NCI-H1694 treated with DMSO at 0.1 percent for 48 hours (cell line): ENCODE measurements at places on chromosomes 12 and 14.
A peak's percentile ranks its signal among the peaks of the same experiment; 100 is the strongest.

- no peak for DNase-seq
Measured at GRCh38 chr14:69760810-69761209, 6.1 kb upstream of the SRSF5 start.

GRCh38 chr14:104975481-104976197 lies 2.5 kb downstream of the AHNAK2 start:
- DNase-seq, result peak; percentile 49

DNA sequence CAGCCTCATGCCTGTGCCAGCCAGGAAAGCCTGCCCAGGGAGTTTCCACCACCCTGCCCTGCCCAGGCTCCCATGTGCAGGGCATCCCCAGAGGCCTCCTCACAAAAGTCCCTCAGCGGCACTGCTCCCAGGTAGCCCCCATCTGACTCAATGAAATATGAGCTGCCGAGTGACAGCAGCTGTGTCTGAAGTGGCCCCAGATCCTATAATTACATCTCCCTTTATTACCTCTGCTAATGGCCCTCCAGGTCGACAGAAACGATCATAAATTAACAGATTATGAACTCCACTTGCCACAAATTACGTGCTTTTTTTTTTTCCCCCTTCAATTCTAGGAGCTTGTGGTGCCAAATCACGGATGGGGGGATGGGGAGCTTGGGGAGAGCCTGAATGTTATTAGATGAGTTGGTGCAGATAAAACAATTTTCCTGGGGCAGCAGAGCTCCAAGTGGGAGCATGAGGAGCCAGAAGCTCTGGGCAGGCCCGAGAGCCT lies 110.4 kb downstream of the ESRRB start:
- peak; percentile 97 for DNase-seq

- no peak for DNase-seq
Measured at GRCh38 chr12:291153-291723, 28.6 kb upstream of the SLC6A13 start.

- DNase-seq, result no peak
Measured at GRCh38 chr14:73014105-73014504, 12.8 kb downstream of the ZFYVE1 start.

GRCh38 chr14:99902925-99903324 lies 109.7 kb downstream of the EML1 start:
- DNase-seq, result no peak

DNA sequence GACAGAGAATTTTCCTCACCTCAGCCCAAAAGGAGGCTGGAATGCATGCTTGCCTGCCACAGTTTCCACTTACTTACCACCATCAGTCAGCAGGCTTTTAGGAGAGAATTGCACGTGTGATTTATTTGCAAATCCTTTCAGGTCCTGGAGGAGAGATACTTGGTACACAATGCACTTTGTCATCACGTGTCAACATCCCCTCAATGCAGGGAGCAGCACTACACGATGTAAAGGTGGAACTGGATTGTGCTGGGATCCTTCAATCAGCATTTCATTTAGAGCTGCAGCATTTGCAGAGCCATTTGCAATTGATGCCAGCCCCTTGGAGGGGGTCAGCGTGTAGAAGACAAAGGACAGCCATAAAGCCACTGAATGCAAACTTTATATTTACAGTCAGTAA lies 218.1 kb downstream of the GLT1D1 start:
- no peak for DNase-seq

GRCh38 chr12:131761638-131762037 lies 50.7 kb downstream of the SFSWAP start:
- no peak for DNase-seq

GRCh38 chr14:64218344-64219240 lies 75.6 kb downstream of the ESR2 start:
- DNase-seq, result peak; percentile 77

DNA sequence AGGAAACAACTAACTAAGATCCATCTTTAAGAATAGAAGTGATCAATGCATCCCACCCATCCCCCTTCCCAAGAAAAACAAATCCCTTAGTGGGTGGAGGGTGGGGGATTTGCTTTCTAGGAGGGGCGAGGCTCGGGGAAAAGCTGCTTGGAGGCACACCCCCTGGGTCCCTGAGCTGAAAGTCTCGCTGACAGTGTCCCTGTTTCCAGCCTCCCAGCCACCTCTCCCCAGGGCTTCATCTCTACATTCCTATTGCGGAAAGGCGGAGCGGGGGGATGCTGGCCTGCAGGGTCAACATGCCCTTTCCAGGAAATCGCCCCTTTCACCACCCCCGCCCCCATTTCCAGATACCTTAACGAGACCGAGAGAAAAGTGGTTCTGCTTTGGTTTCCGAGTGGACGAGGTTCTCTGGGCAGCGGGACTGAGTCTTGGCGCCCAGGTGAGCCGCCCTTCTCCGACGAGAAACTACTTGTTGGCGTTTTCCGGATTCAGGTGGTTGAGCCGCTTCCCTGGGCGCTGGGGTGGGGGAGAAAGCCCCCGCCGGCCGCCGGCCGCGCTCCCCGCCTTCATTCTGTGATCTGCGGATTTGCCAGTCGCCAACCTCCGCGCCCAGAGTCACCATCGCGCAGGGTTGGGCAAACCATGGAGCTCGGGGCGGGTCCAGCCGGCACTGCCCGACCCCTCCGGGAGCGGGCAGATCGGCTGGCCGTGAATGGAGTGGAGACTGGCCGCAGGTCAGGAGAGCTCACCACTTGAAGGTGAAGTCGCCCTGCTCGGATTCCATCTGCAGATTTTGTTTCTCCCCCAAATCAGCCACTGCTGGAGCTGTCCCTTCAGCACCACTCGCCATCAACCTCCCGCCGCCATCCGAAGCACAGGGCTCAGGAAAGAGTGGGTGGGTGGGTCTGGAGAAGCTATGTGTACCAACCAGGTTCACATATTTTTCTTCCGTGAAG lies 505 bp downstream of the KCNC2 start:
- no peak for DNase-seq

DNA sequence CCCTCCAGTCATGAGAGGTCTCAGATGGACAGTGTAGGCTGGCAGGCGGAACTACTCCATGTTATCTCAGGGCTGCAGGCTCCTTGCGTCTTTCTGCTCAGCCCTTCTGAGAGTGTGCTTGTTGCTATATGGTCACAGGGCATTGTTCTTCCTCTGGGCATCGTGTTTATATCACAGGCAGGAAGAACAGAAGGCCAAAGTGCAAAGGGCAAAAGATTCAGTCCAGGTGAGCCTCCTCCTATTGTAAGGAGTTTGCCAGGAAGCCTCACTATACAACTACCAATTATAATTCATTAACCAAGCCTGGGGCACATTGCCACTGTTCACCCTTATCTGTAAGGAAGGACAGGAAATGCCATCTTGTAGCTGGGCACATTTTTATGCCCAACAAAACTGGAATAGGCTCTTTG lies 195.5 kb upstream of the KITLG start:
- no peak for DNase-seq

DNA sequence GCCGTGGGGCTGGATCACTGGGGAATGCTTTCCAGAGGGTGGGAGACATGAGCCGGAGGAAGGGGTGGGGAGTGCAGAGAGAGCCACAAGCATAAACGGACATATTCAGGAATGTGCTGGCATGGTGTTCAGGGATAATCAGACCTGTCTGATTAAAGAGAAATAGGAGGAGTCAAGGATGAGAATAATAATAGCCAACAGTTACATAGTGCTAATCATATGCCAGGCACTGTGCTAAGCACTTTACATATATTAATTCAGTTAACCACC lies 43.7 kb downstream of the LTBP2 start:
- no peak for DNase-seq

DNA sequence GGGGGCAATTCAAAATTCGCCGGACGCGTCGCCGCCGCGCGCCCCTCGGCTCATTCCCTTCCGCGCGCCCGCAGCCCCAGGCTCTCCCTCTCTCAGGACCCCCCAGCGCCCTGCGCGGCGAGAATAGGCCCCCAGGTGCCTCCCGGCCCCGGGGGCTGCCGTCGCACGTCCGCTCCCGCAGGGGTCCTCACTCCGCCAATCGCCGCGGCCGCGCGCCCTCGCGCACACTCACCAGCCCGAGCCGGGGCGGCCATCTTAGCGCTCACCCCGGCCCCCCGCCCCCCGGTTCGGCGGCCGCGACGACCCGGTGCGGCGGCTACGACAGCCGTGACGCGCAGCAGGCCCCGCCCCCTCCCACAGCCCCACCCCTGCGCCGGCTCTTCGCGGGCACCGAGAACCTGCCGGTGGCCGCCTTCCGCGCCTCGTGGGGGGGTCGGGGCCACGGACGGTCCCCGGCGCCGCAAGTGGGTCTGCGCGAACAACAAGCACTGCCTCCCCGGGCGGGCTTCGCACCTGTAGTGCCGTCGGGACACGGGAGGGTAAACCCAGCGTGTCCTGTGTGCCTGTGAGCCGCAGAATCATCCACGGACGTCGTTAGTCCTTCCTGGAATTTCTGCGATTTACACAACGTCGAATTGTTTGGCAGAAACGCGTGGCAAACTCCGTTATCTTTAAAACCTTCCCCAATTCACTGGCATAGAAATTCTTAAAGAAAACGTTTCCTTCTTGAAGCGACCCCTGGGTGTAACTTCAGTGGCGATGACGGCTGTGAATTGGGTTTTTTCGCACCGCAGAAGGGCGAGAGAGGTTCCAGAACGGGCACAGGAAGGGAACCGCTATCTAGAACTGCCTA lies 2.5 kb downstream of the USP44 start:
- DNase-seq, result no peak

- DNase-seq, result no peak
Measured at GRCh38 chr12:110649341-110649847, 35.5 kb downstream of the TCTN1 start.

DNA sequence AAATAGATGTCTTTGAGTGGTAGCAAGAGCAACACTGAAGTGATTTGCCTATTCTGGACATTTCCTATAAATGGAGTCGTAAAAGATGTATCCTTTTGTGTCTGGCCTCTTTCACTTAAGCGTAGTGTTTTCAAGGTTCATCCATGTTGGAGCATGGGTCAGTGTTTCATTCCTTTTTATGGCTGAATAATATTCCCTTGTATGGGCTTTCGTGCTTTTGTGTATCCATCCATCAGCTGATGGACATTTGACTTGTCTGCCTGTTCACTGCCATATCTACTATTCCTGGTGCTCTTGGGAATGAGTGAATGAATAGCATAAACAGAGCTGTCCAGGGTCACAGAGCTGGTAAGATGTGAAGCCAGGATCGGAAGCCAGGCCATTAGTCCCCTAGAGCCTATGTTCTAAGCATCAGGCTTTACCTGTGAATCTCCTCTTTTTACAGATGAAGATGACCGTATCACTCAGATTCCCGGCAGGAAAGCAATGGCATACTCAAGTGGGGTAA lies 1.8 kb upstream of the P2RX7 start:
- DNase-seq, result no peak

DNA sequence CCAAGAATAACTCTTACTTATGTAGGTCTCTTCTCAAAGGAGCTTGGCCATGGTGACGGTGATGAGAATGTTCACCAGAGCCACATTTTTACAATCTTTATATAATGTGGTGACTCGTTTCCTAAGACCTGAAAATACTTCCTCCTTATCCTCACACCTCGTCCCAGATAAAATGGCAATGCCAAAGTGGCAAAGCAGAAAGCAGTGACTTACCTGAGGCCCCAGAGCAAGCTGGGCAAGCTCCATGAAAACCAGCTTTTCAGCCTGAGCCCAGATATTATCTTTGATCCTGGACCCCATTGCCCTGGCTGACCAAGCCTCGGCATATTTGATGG lies 173.6 kb upstream of the PRMT8 start:
- DNase-seq, result no peak

- DNase-seq, result no peak
Measured at GRCh38 chr12:26255893-26256645, 60.7 kb downstream of the SSPN start.

GRCh38 chr14:93591506-93591905 lies 160.8 kb downstream of the UNC79 start:
- peak; percentile 55 for DNase-seq

DNA sequence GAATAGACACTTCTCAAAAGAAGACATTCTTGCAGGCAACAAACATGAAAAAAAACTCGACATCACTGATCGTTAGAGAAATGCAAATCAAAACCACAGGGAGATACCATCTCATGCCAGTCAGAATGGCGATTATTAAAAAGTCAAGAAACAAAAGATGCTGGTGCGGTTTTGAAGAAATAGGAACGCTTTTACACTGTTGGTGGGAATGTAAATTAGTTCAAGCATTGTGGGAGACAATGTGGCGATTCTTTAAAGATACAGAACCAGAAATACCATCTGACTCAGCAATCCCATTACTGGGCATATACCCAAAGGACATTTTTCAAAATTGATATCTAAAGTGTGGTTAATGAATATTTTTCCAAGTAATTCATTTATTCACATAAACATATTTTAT lies 39.6 kb upstream of the LIN7A start:
- DNase-seq, result no peak

GRCh38 chr12:122887819-122888212 lies 8.1 kb downstream of the VPS37B start:
- no peak for DNase-seq

- no peak for DNase-seq
Measured at GRCh38 chr14:102554821-102555819, 37.3 kb upstream of the RCOR1 start.

- DNase-seq, result no peak
Measured at GRCh38 chr12:106753526-106753925, 21.0 kb upstream of the RIC8B start.

- no peak for DNase-seq
Measured at GRCh38 chr12:116465407-116465806, 93.8 kb upstream of the MAP1LC3B2 start.

DNA sequence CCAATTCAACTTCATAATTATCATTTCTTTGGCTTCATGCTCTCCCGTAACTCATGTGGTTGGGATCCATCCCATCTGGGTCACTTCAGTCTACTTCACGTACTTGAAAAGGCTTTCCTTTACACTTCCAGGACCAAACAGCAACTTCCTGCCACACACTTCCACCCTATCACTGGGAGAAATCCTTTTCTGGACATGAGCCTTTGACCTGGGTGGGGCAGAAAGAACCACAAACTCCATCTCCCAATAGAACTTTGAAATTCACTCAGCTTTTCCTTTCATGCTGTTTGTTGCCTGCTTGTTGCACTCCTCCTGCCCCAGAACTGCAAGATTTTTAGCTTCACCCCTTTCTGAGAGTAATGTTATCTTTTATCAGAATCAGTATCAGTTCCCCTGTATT lies 18.4 kb upstream of the GALNT16 start:
- DNase-seq, result no peak

- DNase-seq, result no peak
Measured at GRCh38 chr14:104948736-104949031, 24.0 kb downstream of the PLD4 start.

- peak; percentile 24 for DNase-seq
Measured at GRCh38 chr12:96063046-96063445, 27.7 kb upstream of the LTA4H start.

DNA sequence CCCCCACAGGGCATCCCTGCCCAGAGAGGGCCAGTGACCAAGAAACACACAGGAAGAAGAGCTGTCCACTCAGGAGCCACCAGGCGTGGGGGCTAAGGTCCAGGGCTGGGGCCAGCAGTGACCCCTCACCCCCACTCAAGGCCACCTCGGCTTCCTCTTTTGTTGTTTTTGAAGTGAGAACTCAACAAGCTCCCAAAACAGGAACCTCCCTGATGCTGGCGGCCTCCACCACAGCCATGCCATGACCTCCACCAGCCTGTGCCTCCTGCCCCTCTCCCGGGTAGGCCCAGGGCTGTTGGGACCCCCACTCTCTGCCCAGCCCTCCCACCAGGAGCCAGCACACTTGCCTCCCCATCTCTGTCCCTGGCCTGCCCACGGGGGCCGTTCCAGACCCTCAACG lies 7.8 kb downstream of the AKT1 start:
- DNase-seq, result no peak

- DNase-seq, result no peak
Measured at GRCh38 chr14:56829151-56829550, 18.9 kb upstream of the OTX2 start.

GRCh38 chr14:65937960-65938316 lies 525.4 kb downstream of the FUT8 start:
- no peak for DNase-seq
